ENCODE measurements at places on chromosomes 3 and 15. TPM values are rescaled to one million over a fixed set of nuclear protein-coding genes. Genes with fewer than 3 reads are reported as not detected.

Gene C2CD4A
- 0.06 TPM for total RNA-seq

- no peak overlapping the region for H3K4me3 ChIP-seq
- no peak overlapping the region for H3K27ac ChIP-seq
- H3K36me3 ChIP-seq: no peaks in the 10 kb centered on the region
- no peaks in the 10 kb centered on the region for H3K27me3 ChIP-seq
Observed at GRCh38 chr15:75161106-75161916, 40.4 kb upstream of the C15orf39 start.

DNA sequence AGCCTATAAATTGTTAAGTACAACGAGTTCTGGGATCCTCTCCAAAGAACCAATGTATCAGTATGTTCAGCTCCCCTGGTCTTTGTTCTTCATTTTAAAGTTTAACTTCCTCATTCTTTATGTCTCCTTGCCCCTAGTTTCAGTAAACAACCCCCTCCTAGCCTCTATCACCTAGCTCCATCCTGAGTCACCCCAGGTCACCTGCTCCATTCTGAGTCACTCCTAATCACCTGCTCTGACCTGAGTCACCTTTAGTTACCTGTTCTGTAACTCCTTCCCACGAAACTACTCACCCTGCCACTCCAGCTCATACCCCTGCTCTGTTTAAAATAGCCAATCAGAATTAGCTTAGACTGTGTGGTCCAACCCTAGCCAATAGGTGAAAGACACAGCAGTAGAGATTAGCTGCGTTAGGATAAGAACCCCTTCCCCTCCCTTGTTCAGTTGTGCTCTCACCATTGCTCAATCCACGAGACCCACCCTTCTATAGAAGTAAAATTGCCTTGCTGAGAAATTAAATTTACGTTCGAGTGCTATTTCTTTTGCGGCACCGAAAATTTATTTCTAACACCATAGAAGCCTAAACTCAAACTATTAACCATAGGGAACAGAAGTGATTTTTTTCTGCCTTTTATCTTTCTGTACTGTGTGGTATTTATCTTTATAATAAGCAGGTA lies 245.0 kb upstream of the ADAMTS9 start:
- H3K4me3 ChIP-seq: no peak overlapping the region
- no peaks in the 10 kb centered on the region for H3K4me1 ChIP-seq
- no peak for DNase-seq
- H3K27me3 ChIP-seq: no peaks in the 10 kb centered on the region

DNA sequence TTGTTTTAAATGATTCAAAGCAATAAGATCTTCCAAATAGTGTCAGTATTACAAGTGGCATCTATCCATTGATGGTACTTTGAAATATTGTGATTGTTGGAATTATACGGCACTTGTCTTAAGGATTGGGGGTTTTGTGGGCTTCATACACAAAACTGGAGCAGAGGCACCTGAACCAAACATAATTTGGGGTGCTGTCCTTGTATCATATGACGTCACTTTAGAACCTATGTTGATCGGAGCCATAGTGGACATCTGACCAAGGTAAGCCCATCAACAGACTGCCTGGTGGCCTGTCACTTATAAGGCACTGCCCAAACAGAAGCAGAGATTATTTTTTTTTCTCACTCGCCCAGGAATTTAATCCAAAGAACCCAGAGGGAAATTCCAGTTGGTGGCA lies 2.9 kb upstream of the LRRC58 start:
- no peak overlapping the region for H3K4me3 ChIP-seq
- H3K27me3 ChIP-seq: no peaks in the 10 kb centered on the region
- H3K36me3 ChIP-seq: no peaks in the 10 kb centered on the region
- peaks cover 4% of the 10 kb centered on the region for H3K4me1 ChIP-seq
- no peak for DNase-seq
- H3K27ac ChIP-seq: no peak overlapping the region

DNA sequence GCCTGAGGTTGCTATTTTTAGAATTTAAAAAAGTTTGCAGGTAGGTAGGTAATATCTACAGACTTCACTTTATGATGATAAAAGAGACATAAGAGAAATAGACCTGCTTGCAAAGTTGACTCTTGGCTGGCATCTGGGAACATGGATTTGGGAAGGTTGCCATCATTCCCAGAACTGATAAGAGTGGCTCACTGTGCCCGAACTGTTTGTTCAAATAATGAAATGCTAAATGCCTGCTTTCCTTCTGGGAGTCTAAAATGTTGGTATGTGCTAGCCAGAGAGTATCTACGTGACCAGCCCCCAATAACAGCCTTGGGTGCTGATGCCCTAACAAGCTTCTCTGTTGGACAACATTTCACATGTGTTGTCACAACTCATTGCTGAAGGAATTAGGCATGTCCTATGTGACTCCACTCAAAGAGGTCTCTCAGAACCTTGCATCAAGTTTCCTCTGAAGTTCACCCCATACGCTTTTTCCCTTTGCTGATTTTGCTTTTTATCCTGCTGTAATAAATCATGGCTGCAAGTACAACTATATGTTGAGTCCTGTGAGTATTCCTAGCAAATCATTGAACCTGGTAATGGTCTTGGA lies 95.5 kb downstream of the FHIT start:
- H3K4me1 ChIP-seq: peaks cover 3% of the 10 kb centered on the region
- DNase-seq: no peak
- H3K27me3 ChIP-seq: no peaks in the 10 kb centered on the region
- no peak overlapping the region for H3K27ac ChIP-seq
- H3K4me3 ChIP-seq: no peak overlapping the region
- H3K36me3 ChIP-seq: no peaks in the 10 kb centered on the region

DNA sequence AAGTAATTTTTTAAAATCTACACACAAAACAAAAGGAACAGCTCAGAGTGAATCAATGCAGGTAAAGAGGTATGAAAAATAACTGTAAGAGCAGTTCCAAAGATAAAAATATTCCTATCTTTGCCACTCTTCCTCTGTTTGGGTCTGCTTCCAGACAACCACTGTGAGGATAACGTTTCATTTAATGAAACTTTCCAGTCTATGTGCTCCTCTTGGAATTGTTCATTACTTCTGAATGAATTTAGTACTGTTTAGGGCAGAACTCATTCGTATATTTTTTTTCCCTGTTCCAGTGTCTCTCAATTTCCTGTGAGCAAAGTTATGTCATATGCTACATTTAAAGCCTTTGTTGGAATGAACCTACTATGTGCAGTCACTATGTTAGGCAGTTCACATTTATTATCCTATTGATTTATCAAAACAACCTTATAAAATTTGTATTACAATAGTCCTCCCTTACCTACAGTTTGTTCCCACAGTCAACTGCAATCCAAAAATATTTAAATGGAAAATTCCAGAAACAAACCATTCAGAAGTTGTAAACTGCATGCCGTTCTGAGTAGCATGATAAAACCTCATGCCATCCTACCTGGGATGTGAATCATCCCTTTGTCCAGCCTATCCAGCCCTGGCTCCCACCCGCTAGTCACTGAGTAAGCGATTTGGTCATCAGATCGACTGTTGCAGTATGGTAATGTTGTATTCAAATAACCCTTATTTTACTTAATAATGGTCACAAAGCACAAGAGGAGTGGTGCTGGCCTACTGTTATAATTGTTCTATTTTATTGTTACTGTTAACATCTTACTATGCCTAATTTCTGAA lies 98.1 kb downstream of the TMCC1 start:
- no peaks in the 10 kb centered on the region for H3K27me3 ChIP-seq
- no peak overlapping the region for H3K27ac ChIP-seq
- H3K4me1 ChIP-seq: peaks cover 10% of the 10 kb centered on the region
- DNase-seq: no peak
- peaks cover 2% of the 10 kb centered on the region for H3K36me3 ChIP-seq
